Right kidney (tissue), 9 donors: ENCODE measurements at places on chromosomes 1 and 21.

DNA sequence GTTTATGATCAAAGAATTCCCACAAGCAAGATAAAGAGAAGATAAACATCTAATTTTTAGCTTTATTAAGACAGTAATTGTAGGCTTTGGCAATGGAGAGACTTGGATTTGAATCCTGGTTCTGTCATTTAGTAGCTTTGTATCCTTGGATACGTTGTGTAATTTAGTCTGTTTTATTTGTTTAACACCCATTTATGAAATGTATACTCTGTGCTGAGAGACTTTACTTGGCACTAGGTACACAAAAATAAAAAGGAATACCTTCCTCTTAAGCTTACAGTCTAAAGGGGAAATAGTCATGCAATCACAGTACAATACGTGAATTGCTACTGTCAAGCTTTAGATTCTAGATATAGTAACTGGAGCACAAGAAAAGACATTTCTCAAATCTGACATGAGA is 23.8 kb downstream of the ZMPSTE24 start:
- no peak for DNase-seq

- DNase-seq = no peak
Observed at GRCh38 chr1:111952125-111952657, 37.3 kb downstream of the KCND3 start.

DNA sequence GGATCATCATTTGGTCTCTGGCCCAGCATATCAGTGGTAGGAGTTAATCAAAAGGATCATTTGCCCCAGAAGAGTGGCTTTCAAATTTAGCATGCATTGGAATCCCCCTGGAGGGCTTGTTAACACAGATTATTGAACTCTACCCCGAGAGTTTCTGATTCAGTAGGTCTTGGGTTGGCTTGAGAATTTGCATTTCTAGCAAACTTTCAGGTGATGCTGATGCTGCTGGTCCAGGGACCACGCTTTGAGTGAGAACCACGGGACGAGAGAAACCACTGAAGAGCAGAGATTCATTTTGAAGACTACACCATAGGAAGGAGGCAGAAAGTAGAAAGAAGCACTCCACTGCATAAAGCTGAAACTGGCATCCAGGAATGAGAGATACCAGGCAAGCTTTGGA is 81.3 kb upstream of the DUSP10 start:
- DNase-seq = no peak

- peak; percentile 79 for DNase-seq
Observed at GRCh38 chr1:234957330-234958065, 171.1 kb downstream of the TOMM20 start.

DNA sequence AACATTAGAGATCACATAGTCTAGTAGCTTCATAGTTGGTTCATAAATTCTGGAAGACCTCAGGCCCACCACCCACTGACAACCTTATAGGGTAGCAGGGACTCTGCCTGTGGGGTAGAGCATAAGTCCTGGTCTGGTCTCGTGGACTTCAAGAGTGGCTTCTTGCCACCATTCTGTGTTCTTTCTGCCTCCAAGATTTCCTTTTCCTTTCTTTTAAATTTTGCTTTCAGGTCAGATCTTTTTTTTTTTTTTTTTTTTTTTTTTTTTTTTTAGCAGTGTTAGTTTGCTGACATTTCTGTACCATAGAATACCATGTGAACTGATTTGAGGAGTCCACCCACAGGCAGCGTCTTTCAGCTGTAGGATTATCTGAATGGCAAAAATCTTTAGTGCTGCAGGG is 28.5 kb downstream of the MTR start:
- DNase-seq = no peak

GRCh38 chr1:91672601-91673161 is 172.0 kb downstream of the CDC7 start:
- DNase-seq = no peak

DNA sequence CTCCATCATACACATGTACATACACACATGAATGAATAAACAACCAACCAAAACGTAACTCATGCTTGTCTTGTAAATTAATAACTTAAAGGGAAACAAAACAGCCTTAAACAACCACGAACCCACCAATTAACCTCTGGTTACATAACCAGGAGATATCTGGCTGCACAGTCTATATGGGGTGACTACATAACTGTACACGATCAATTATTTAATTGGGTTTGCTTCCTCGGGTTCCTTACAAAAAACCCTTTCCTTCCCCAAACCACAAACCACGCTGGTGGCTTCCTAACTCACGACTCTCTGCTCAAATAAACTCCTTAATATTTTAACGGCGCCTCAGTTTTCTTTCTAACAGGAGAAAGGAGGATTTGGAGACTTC is 744 bp downstream of the ZNF670 start:
- no peak for DNase-seq

DNA sequence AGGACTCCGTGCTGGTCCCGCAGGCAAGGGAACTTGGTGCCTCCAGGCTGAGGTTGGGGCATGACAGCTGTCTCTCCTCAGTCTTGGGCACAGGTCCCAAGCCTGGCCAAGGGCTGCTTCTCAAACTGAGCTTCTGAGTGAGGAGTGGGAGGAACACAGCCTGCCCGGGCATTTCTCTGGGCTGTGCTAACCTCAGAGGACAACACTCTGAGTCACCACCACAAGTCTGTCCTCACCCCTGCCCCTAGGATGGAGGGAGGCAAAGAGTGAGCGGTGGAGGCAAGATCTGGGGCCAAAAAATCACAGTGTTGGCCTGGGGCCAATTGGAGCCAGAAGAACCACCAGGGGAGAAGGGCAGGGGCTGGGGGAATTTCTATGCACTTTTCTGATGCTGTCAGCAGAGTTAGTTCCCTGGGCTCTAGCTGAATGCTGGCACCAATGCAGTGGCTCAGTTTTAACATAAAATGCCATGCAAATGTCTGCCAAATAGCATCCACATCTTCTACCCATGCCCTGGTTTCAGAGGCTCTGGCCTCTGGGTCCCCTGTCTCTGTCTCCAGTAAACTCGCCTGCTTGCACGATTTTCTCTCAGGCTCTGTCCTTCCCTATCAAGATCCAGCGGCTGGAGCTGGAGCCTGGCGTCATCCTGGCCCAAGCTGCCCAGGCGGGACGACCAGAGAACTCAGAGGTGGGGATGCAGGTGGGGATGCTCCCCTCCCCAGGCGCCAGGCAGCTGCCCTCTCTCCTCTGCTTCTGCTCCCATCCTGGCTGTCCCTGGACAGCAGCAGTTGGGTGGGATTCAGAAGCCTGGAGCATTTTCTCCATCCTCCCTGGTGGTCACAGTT is 11.0 kb upstream of the CDK18 start:
- DNase-seq = no peak

DNA sequence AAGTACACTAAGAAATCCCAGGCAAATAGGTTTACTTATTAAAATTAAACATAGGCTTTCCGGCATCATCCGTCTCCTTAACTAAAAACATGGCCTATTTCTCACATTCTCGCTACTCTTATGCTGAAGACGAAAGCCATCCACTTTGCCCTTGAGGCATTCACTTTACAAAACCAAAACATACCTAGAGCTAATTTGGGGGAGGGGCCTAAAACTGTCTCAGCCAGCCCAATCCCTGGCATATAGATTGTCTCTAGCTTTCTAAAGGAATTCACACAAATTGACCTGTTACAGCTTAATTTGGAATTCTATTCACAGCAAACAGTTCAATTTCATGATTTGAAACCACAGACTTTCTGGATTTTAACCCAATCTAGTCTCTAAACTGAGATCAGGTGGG is 34.8 kb downstream of the SLC35D1 start:
- no peak for DNase-seq

DNA sequence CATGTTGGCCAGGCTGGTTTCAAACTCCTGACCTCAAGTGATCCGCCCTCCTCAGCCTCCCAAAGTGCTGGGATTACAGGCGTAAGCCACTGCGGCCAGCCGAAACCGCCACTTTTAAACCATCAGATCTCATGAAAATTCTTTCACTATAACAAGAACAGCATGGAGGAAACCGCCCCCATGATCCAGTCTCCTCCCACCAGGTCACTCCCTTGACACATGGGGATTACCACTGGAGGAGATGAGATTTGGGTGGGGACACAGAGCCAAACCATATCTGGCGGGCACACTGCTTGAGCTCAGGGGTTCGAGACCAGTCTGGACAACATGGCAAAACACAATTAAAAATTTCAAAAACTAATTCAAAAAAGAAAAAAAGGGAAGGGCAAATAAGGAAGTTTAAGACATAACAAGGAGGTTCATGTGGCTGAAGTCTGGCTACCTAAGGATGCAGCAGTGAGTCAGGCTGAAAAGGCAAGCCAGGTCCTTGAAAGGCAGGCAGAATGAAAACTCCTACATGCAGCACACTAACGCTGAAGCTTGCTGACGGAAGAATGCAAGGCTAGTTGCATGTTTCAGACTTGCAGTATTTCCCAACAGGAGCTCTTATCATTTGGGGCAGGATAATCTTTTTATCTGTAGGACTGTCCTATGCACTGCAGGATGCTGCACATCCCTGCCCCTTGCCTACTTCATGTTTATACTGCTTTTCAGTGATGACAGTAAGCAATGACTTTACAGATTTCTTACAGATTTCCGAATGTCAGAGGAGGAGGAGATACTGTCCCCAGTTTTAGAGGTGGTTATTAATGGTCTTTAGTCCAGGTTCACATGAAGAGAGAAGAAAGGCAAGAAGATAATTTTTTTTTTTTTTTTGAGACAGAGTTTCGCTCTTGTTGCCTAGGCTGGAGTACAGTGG is 49.3 kb downstream of the FBXO42 start:
- DNase-seq = no peak

DNA sequence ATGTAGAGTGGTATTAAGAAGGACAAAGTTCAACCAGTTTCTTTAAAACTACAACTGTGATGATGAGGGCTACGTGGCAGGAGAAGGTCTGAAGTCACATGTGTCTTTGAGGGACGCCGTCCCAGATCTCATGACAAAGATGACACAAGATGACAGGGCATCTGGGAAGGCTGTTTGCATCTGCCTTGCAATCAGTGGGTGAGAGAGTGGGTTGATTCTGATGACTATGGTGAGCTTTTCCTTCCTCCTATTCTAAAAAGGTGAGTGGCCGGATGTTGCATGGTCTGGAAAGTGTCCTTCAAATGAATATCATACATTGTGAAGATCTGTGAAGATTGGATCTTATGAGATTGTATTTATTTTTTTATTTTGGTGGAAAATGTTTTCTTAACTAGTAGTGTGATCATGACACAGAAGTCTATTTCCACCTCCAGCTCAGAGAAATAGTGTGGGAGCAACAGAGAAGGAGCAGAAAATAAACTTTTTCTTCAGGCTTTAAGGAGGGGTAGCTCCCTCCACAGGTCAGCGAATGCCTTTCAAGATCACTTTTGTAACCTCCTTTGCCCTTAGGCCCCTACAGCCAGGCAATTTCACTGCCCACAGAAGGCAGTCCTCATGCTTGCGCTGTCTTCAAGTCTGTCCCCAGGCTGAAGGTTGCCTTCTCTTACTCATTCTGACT is 76.0 kb upstream of the ATF3 start:
- DNase-seq = no peak

DNA sequence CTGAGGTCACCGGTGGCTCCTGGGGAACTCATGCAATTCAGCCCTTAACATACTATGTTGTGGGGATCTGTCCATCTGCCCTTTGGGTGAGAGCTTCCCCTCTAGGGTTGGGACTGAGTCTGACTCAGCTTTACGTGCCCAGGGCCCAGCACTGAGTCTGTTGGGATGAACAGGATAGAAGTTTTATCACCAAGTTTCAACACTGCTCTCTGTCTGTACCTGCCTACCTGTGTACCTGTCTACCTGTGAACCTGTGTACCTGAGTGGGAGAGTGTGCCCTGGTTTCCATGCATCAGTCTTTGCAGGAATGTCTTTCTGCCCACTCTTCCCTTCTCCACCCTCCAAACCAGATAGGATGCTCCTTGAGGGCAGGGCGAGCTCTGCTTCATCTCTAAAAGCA is 90.6 kb upstream of the POU3F1 start:
- DNase-seq = no peak

GRCh38 chr1:75908717-75909152 is 23.5 kb downstream of the ASB17 start:
- DNase-seq = peak; percentile 5
